ENCODE measurements at places on chromosomes 1 and 21. TPM values are rescaled to one million over a fixed set of nuclear protein-coding genes. Genes with fewer than 3 reads are reported as not detected.

Gene DRAXIN
- total RNA-seq, result 0.54 TPM

Gene SPRR1B
- total RNA-seq, result not detected

Gene SH2D2A
- 63.5 TPM for total RNA-seq

Gene MCOLN3
- total RNA-seq, result 3.5 TPM

Gene DMBX1
- 0.10 TPM for total RNA-seq

Gene KPRP
- total RNA-seq, result not detected

Gene KRTAP12-2
- not detected for total RNA-seq

Gene KANK4
- not detected for total RNA-seq

Gene TMEM82
- not detected for total RNA-seq

Gene SPRR2E
- total RNA-seq, result not detected

Gene CRYZ
- 32.1 TPM for total RNA-seq

Gene MX2
- 117 TPM for total RNA-seq

Gene PLA2G2D
- not detected for total RNA-seq

Data from activated CD4-positive, alpha-beta T cell treated with anti-CD3 and anti-CD28 coated beads, Interleukin-2, amount 10 ng/mL, durations not matched to agents 7 days and 5 days (primary cell).